Stimulated activated CD8-positive, alpha-beta memory T cell treated with anti-CD3 and anti-CD28 coated beads, Interleukin-2, amount 100 ng/mL, for 48 hours (primary cell): ENCODE measurements at places on chromosomes 12 and 14.

DNA sequence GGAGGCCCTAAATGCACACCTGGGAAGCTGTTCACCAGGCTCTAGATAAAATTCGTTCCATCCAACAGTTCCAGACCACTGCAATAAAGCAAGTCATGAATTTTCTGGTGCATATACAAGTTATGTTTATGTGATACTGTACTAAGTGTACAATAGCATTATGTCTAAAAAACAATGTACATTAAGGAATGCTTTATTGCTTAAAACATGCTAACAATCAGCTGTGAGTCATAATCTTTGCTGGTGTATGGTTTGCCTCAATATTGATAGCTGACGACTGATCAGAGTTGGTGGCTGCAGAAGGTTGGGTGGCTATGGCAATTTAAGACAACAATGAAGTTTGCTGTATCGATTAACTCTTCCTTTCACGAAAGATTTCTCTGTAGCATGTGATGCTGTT, 52.3 kb downstream of the ATG14 start:
- no peak for DNase-seq

DNA sequence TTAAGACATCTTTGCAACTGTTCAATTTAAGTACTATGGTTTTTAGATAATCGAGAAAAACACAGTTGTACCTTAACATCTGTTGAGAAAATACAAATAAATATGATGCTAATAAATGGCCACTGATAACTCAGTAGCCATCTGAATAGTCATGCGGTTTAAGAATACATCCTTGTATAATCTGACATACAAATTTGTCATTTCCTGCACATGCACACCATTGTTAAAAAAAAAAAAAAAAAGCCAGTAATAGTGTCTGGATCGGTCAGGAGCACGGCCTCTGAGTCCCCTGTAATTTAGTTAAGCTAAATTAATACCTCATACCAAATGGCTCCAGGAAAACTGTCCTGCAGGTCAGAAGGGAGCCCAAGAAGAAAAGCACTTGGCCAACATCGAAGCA, 16.8 kb downstream of the RFC5 start:
- DNase-seq, result no peak

- no peak for DNase-seq
Measured at GRCh38 chr12:11797317-11797913, 147.9 kb downstream of the ETV6 start.

- DNase-seq, result no peak
Measured at GRCh38 chr12:58217130-58217529, 275.8 kb downstream of the ATP23 start.

DNA sequence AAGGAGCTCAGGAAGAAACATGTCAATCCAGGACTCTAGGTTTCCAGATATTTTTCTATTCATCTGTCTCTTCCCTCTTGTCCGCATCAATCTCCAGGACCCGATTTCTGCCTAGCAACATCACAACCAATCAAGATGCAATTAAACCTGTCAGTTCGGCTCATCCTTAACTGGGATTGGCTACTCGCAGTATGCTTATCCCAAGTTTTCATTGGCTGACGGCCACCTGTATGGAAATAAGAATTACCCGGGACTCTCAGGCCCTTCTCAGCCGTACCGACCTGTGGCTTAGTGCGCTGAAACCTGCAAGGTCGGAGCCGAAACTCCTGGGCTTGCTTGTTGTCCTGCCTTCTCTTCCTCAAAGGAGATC, 20.4 kb upstream of the ATP5MC2 start:
- DNase-seq, result no peak

DNA sequence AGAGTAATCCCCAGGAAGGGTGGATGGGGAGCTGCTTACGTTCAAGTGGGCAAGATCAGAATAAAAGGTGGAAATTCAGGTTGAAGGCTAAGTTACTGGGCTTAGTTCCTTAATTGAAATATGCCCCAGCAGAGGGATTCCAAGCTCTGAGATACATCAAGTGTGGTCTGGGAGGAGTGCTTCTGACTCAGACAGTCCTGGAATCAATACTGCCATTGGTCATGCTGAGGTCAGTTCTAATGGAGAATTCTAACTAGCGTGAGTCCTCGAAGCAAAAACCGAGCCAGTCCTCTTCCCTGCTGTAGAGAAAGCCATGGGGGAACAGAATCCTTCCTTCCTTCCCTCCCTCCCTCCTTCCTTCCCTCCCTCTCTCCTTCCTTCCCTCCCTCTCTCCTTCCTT, 39.9 kb downstream of the NOS1 start:
- DNase-seq, result no peak

DNA sequence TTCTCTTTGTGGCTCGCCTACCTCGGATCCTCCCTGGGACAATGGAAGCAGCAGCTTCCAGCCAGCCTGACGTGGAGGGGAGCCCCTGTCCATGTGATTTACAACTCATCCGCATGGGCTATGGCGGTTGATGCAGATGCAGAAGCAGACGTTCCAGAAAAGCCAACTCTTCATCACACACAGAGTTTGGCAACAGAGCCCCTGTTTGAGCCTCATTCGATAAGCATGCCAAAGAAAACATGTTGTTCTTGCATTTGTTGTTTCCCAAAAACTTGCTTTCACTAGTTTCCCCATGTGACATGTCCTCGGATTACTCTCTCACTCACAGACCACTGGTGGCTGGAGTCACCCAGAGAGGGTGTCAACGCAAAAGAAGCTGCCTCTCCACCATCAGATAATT, 16.4 kb upstream of the TC2N start:
- DNase-seq, result no peak

- DNase-seq, result no peak
Measured at GRCh38 chr14:56664811-56665421, 85.3 kb downstream of the TMEM260 start.

DNA sequence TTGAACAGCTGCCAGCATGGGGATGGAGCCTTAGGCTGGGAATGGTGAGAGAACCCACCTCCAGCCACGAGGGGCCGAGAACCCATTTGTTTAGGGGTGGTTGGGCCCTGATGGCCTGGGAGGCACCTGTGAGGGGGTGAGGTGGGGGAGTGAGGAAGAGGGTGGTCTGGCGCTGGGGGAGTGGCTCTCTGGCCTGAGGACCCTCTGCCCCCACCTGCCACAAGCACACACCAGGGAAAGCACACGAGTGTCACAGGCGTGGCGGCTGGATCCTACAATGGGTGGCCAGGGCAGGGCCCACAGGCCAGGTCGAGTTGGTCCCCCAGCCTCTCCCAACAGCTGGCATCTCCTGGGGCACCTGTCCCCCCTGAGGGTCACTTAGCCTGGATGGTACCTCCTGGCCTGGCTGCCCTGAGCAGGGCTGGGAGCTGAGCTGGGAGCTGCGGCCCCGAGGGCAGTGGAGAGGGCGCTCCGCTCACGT, 340.5 kb downstream of the TMEM121 start:
- DNase-seq, result no peak

GRCh38 chr14:90467501-90467900, 70.7 kb downstream of the CALM1 start:
- DNase-seq, result no peak

DNA sequence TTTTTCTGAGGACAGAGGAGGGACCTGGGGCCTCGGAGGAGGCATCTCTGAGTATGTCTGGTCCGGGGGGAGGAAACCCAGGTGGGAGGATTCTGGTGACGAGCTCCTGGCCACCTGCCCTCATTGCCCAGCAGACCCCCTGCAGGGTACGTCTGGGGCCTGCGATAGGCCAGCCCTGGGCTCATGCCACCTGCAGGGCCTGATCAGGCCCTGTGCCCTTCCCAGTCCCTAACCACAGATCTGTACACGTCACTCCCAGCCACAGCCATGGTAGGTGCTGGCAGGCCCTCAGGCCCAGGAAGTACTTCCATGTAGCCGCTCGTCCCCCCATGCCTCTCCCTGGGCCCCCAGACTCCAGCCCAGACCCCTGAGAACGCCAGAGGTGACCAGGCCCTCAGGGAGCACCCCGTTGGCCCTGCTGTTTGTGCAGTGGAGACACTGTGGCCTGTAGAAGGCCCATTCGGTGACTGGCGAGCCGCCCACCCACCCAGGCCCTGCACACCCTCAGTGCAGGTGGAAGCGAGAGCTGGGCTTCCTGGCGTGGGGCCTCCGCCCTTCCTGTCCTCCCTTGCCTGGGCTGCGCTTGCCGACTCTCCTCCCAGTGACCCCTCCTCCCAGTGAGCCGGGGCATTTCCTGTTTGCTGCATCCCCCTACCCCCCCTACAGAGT, 5.7 kb downstream of the INF2 start:
- no peak for DNase-seq

DNA sequence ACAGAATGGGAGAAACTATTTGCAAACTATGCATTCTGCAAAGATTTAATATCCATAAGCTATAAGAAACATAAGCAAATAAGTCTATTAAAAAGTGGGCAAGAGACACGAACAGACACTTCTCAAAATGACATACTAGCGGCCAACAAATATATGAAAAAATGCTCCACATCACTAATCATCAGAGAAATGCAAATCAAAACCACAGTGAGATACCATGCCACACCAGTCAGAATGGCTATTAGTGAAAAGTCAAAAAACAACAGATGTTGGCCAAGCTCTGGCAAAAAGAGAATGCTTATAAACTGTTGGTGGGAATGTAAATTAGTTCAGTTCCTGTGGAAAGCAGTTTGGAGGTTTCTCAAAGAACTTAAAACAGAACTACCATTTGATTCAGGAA, 121.3 kb downstream of the KCNMB4 start:
- DNase-seq, result no peak

DNA sequence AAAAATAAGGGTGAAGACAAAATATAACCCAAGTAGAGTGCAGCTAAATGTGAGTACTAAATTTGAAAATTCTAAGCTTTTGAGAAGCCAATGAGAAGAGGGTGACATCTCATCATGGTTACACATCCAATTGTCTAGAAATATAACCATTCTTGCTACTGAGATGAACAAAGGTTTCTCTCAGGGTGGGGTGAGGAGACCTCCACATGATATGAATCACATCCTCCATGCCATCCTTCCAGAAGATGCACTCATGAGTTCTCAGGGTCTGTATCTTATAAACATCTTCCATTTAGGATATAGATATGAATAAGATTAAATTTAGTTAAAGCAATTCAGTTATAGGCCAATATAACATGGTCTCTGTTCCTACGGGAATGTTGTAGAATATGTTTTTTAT, 38.9 kb upstream of the E2F7 start:
- DNase-seq, result no peak

- no peak for DNase-seq
Measured at GRCh38 chr12:58309806-58310205, 368.4 kb downstream of the ATP23 start.

DNA sequence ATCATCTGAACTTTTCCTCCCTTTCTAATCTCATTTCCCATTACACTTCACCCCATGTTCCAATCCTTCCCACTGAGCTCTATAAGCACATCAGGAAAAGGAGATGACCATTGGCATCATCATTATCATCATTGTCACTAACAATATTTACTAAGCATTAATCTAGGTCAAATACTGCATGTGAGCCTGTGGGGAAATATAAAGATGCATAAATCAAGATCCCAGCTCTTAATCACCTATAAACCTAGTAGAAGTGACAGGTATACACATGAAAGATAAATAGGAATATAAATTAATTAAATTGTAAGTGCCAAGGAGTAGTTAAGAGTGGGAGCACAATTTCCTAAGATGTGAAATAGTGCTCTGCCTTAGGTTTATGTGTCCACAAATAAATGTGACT, 100.6 kb downstream of the OTOGL start:
- DNase-seq, result no peak

DNA sequence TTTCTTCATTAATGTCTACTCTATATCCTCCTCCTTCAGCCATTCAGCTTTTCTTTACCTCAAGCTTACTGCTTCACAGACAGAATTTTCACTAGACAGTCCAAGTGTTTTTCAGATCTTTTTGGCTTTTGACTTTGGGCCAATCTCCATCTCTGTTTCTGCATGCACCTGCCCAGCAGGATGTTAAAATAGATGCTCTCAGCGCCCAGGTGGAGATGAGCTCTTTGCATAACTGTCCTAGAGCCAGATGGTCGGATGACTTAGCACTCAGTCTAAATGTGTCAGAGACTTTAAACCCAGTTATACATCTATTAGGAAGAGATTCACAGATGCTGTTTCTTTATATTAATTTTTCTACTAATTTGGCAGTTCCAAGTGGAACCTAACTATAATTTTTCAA, 80.3 kb upstream of the SSTR1 start:
- no peak for DNase-seq

DNA sequence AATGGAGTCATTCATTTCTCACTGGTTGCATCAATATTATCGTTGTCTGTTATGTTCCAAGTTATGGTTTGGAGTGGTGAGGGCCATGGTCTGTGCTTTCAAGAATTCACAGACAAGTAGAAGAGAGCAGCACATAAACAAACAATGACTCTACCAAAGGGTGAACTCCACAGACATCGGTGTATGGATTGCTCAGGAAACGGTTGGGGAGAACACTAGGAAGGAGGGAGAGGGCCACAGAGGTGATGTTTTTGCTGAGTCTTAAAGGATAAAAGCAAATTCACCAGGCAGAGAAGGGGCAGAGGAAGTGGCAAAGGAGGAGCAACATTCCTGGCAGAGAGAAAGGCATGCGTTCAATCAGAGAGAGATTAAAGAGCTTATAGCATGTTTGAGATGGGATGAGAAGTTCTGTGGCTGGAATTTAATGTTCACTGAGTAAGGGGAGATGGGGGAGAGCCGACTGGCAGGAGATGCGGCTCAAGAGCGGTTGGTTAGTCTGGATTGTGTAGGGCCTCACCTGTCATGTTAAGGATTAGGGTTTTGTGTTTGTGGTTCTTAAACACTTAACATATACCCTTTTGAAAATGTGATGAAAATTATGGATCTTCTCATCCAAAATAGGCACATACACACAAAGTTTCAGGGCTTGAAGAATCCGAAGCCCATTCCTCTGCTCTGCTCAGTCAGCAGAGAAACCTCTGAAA, 42.3 kb upstream of the FRMD6 start:
- DNase-seq, result no peak

GRCh38 chr14:93982230-93983007, 6.0 kb upstream of the ASB2 start:
- DNase-seq, result no peak

DNA sequence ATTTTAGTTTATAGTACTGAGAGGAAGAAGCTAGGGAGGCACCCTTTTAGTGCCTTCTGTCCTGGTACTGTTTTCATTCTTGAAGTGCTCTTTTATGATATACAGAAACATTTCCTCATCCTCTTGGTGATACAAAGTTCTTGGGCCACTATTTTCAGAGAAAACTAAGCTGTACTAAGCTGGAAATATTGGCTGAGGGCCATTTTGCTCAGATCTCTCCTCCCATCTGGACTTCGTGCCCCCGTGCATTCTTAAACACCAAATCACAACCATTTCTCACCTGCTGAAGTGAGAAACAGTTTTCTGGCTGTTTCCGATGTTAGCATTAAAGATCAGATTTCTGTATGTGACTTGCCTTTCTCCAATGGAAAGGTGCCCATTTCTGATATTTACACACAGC, 158.9 kb downstream of the FBXL14 start:
- DNase-seq, result no peak

DNA sequence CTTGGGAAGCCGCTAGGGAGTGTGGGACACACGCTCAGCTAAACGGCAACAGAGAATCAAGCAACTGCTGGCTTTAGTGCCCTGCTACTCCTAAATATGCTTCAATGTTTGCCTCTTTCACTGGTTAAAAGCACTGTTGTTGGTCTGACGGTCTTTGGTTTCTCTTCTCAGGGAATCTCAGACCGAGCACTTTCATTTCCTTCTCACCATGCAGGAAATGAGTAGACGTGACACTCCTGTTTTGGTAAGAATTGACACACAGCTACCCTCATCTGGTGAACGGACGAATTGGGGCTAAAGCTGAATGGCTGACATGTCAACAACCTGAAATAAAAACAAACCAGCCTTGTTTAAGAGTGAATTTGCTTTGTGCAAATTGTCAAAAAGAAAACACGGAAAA, 57.5 kb upstream of the PIWIL1 start:
- no peak for DNase-seq
